Right renal pelvis (tissue), 4 donors: ENCODE measurements at places on chromosomes 13 and 19. TPM values are rescaled to one million over a fixed set of nuclear protein-coding genes. Genes with fewer than 3 reads are reported as not detected.

GNG14 gene
- not detected for polyA plus RNA-seq

C19orf85 gene
- not detected for polyA plus RNA-seq

MBD3L2 gene
- polyA plus RNA-seq, result not detected

ZSCAN22 gene
- 3.8 TPM for polyA plus RNA-seq

ZNF93 gene
- polyA plus RNA-seq, result 18.7 TPM

ZNF235 gene
- 8.3 TPM for polyA plus RNA-seq

PSG6 gene
- not detected for polyA plus RNA-seq

SIGLEC8 gene
- polyA plus RNA-seq, result not detected

ZNF541 gene
- polyA plus RNA-seq, result 0.21 TPM

PRDX2 gene
- 318 TPM for polyA plus RNA-seq

TNFSF9 gene
- polyA plus RNA-seq, result 0.17 TPM

TMPRSS9 gene
- 0.25 TPM for polyA plus RNA-seq

PSG7 gene
- polyA plus RNA-seq, result not detected

VAV1 gene
- polyA plus RNA-seq, result 1.7 TPM

RGCC gene
- polyA plus RNA-seq, result 14.6 TPM

NPAS1 gene
- polyA plus RNA-seq, result 1.3 TPM

CABP5 gene
- not detected for polyA plus RNA-seq

PLK5 gene
- 0.14 TPM for polyA plus RNA-seq

NAPSA gene
- polyA plus RNA-seq, result 10.4 TPM

CACNG8 gene
- 0.17 TPM for polyA plus RNA-seq

ZNF837 gene
- polyA plus RNA-seq, result 2.5 TPM

TSSK6 gene
- 0.89 TPM for polyA plus RNA-seq

KCNK6 gene
- 3.2 TPM for polyA plus RNA-seq

HPN gene
- 94.6 TPM for polyA plus RNA-seq

PABPC3 gene
- 1.8 TPM for polyA plus RNA-seq

SULT2A1 gene
- not detected for polyA plus RNA-seq

TICAM1 gene
- polyA plus RNA-seq, result 5.6 TPM

APC2 gene
- polyA plus RNA-seq, result 0.97 TPM

PNMA8B gene
- polyA plus RNA-seq, result 4.6 TPM

SLC15A1 gene
- 9.8 TPM for polyA plus RNA-seq

SBSN gene
- not detected for polyA plus RNA-seq

MADCAM1 gene
- polyA plus RNA-seq, result 3.4 TPM

TRPC4 gene
- polyA plus RNA-seq, result 4.6 TPM

C13orf42 gene
- polyA plus RNA-seq, result 0.22 TPM

ZNF582 gene
- polyA plus RNA-seq, result 10.2 TPM

PRTN3 gene
- 1.6 TPM for polyA plus RNA-seq

RNF225 gene
- not detected for polyA plus RNA-seq

NKPD1 gene
- polyA plus RNA-seq, result 0.10 TPM

FFAR2 gene
- 0.21 TPM for polyA plus RNA-seq

KLC3 gene
- 3.0 TPM for polyA plus RNA-seq

MED16 gene
- 70.8 TPM for polyA plus RNA-seq

C5AR1 gene
- polyA plus RNA-seq, result 6.9 TPM

PCSK4 gene
- 3.5 TPM for polyA plus RNA-seq

ACP5 gene
- 12.8 TPM for polyA plus RNA-seq

SARS2 gene
- 52.0 TPM for polyA plus RNA-seq

HRC gene
- polyA plus RNA-seq, result 29.8 TPM

FCAR gene
- 0.30 TPM for polyA plus RNA-seq

CNFN gene
- polyA plus RNA-seq, result 0.93 TPM

CD79A gene
- 1.3 TPM for polyA plus RNA-seq

ZNF540 gene
- 6.0 TPM for polyA plus RNA-seq

PTPRS gene
- 64.6 TPM for polyA plus RNA-seq

SCEL gene
- polyA plus RNA-seq, result not detected

ARGLU1 gene
- polyA plus RNA-seq, result 325 TPM

SLC10A2 gene
- polyA plus RNA-seq, result 0.94 TPM

ECSIT gene
- polyA plus RNA-seq, result 50.9 TPM

CALR3 gene
- polyA plus RNA-seq, result not detected

FKBP8 gene
- 225 TPM for polyA plus RNA-seq

LAMP1 gene
- polyA plus RNA-seq, result 190 TPM

CEACAM1 gene
- 18.1 TPM for polyA plus RNA-seq

RETN gene
- 1.4 TPM for polyA plus RNA-seq
